Iris pigment epithelial cell (primary cell): ENCODE measurements at places on chromosomes 2 and 18.

DNA sequence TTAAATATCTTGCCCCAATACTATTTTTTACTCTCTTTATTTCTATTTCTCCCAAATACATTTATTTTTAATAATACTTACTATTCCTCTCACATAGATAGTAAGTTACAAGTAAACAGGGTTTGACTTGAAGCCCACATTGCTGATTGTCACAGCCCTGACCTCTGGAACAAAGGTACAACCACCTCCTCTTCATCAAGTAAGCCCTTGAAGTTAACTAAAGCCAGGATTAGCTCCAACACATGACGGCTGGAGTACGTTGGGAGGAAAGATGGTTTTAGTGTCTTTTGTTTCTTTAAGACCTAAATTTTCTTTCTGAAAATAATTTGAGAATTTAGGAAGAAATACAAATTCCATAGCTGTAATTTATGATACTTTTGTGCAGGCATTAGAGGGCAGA lies 949 bp downstream of the MYOM1 start:
- no peak for DNase-seq

DNA sequence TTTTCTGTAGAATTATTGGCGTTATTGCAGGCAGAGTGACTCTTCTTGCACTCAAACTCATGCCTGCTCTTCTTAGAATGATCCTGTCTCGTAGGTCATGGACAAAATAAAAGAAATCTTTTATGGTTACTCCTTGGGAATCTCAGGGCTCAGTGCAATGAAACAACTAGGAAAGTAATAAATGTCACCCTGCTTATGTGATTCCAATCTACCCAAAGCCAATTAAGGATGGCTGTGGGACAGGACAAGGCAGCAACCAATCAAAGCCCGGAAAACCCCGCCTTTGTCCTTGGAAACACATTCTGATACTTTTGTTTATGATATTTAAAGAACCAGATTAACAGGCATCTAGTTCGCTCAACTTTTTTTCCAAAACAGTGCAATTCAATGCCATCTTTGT lies 53.0 kb downstream of the GRB14 start:
- no peak for DNase-seq

- DNase-seq, result no peak
These were observed 34.5 kb upstream of the FOSL2 start for GRCh38 chr2:28357948-28358667.

DNA sequence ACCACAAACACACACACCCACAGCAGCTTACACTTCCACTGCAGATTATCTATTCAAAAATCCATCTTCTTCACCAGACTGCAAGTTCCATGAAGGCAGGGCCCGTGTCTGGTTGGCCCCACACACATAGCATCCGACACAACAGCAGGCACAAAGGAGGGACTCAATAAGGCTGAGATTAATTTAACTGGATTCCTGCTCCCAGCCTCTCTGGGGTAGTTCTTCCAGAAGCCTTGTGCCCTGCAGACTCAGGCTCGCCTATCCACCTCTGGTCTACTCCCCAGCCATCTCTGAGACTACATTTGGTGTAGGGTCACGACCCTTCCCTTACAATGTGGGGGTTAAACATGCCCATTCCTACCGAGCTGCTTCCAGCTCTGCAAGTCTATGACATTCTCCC lies 57.7 kb downstream of the TRABD2A start:
- no peak for DNase-seq

DNA sequence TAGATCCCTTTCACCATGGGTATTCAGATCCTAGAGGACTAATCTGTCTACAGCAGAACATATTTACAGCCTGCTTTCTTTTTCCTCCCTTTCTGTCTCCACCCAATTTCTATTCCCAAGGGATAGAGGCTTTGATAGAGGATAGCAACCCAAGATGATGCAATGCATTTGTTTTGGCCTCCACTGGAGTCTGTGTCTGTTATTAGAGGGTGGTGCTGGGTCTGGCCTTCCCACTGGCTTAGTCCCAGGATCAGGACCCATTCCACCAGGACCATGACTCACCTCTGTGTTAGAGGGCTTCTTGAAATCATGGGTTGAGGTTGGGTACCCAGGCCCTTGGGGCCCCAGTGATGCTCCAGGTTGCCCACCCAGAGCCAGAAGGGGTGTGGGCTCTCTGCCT lies 239.7 kb upstream of the TNP1 start:
- DNase-seq, result no peak
